Vein endothelial cell (primary cell): ENCODE measurements at places on chromosomes 2 and 18. TPM values are rescaled to one million over a fixed set of nuclear protein-coding genes. Genes with fewer than 3 reads are reported as not detected.

Gene ANO7
- total RNA-seq, result 1.6 and 1.9 TPM in 2 replicates

Gene MSH6
- 29.4 and 44.9 TPM in 2 replicates for total RNA-seq

Gene LBX2
- 2.9 and 3.8 TPM in 2 replicates for total RNA-seq

Gene ARHGAP25
- total RNA-seq, result 5.2 and 8.2 TPM in 2 replicates

Gene VWC2L
- not detected in 2 replicates for total RNA-seq

Gene CD226
- under 0.01 and 0.10 TPM in 2 replicates for total RNA-seq

Gene NOSTRIN
- 0.65 and 9.6 TPM in 2 replicates for total RNA-seq

Gene SCN2A
- under 0.01 TPM in 1 of 2 replicates, not detected in the other for total RNA-seq

Gene TMEM198
- total RNA-seq, result not detected in 2 replicates

Gene OXER1
- total RNA-seq, result not detected in 2 replicates

Gene PLGLB2
- total RNA-seq, result 1.5 and 2.0 TPM in 2 replicates

Gene IL36G
- not detected in 2 replicates for total RNA-seq

Gene SCN3A
- not detected in 2 replicates for total RNA-seq

Gene CFAP53
- total RNA-seq, result under 0.01 and 0.10 TPM in 2 replicates

Gene PSMG2
- total RNA-seq, result 80.4 and 89.7 TPM in 2 replicates

Gene CASP10
- total RNA-seq, result 45.1 and 56.7 TPM in 2 replicates

Gene RIT2
- not detected in 2 replicates for total RNA-seq

Gene TXNDC2
- 0.10 TPM in 1 of 2 replicates, not detected in the other for total RNA-seq
